ENCODE measurements at places on chromosomes 12 and 14. TPM values are rescaled to one million over a fixed set of nuclear protein-coding genes. Genes with fewer than 3 reads are reported as not detected.

DNA sequence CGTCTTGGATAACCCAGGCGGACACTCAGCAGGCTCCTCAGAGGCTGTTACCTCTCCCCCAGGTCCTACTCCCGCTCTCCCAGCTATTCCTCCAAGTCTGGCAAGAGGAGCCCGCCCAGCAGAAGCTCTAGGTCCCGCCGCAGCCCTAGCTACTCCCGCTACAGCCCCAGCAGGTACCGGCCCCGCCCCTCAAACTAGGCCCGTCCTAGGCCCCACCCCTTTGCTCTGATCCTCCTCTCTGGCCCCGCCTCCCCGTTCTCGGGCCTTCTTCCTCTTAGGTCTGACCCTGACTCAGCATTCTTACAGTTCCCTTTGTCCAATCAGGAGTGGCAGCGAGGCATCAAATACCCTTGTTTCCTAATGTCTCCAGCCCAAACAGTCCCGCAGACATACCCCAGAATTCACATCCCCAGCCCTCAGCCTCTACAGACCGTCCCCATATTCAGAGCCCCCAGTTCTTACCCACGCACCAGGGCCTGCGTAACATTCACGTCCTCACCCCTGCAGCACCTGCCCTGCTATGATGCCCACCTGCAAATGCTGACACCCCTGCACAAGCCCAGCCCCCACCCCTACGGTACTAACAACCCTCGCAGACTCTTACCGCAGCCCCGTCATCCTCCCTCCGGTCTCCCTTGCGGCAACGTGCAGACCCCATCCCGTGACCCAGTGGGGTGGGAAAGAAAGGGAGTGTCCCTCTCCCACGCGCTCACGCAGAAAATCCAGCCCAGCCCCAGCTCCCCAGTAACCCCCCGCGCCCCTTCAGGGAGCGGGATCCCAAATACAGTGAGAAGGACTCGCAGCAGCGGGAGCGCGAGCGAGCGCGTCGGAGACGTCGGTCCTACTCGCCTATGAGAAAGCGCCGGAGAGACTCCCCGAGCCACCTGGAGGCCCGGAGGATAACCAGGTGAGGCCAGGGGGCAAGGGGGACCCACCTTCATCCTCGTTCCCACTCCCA, 25.0 kb upstream of the HSPB8 start:
- H3K4me1 ChIP-seq = no peaks in the 10 kb centered on the region
- H3K27ac ChIP-seq = no peak overlapping the region
- peaks cover 2% of the 10 kb centered on the region for H3K36me3 ChIP-seq
- H3K4me3 ChIP-seq = no peak overlapping the region

- H3K36me3 ChIP-seq = no peaks in the 10 kb centered on the region
- no peaks in the 10 kb centered on the region for H3K4me1 ChIP-seq
- no peak overlapping the region for H3K4me3 ChIP-seq
- H3K27me3 ChIP-seq = no peaks in the 10 kb centered on the region
Observed at GRCh38 chr12:19978193-19978592, 390.1 kb upstream of the PDE3A start.

DNA sequence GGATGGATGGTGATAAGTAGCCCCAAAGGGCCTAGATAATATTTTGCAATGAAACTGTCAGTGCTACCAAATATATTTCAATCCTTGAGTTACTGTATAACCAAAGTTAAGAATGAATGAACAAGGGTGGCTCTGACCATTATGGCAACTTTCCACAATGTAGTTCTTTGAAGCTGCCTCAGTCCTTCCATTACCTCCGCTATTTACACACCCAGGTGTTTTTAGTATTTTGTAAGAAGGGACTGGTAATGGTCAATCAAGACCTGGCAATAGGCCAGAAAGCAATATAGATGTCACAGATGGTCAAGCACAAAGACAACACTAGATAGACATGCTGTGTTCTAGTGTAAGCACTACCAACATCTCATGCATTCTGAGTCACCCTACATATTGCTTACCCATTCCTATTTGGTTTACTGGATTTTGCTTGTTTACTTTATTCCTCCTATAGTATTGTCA, 16.3 kb downstream of the DUSP16 start:
- H3K4me1 ChIP-seq = peaks cover 44% of the 10 kb centered on the region
- H3K36me3 ChIP-seq = peaks cover 2% of the 10 kb centered on the region
- H3K27me3 ChIP-seq = no peaks in the 10 kb centered on the region
- DNase-seq = no peak
- H3K27ac ChIP-seq = peak overlapping the region; percentile 81

- H3K4me3 ChIP-seq = no peak overlapping the region
- H3K36me3 ChIP-seq = peaks cover 2% of the 10 kb centered on the region
- DNase-seq = no peak
- no peak overlapping the region for H3K27ac ChIP-seq
- H3K4me1 ChIP-seq = peaks cover 7% of the 10 kb centered on the region
Observed at GRCh38 chr14:67523764-67524633, 9.1 kb upstream of the PLEKHH1 start.

DNA sequence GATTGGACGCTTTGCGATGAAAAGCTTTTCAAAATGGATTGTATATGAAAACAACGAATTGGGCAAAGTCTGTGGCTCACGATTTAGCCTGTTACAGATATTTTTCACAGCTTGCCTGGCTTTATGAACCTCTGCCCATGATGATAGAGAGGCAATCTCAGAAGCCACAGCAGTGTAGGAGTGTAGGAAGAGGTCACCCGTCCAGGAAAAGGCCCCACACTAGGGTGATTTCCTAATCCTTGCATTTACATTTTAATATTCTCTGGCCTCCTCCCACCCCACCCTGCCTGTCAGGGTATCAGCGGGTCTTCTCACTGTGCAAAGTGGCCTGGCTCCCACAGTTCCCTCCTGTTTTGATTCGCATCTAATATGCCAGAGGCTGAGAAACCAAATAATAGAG, 81.8 kb upstream of the FOXN3 start:
- peaks cover 5% of the 10 kb centered on the region for H3K36me3 ChIP-seq
- DNase-seq = no peak
- no peak overlapping the region for H3K4me3 ChIP-seq
- H3K27ac ChIP-seq = no peak overlapping the region

TTC8 gene
- total RNA-seq = 2.8 TPM

GZMB gene
- total RNA-seq = not detected

DNA sequence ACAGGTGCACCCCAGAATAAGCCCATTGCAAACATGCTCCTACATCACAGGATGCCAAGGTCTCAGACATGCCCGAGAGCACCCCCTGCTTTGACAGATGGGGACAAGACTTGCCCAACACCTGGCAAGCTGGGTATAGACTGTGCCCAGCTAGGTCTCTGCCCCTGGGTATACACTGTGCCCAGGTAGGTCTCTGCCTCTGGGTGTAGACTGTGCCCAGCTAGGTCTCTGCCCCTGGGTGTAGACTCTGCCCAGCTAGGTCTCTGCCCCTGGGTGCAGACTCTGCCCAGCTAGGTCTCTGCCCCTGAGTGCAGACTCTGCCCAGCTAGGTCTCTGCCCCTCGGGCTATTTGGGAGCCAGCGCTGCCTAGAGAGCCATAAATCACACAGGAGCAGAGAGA, 85.9 kb downstream of the CCDC88C start:
- peak overlapping the region; percentile 99 for H3K27ac ChIP-seq
- peak overlapping the region; percentile 87 for H3K4me3 ChIP-seq
- DNase-seq = no peak
- no peaks in the 10 kb centered on the region for H3K27me3 ChIP-seq
- peaks cover 45% of the 10 kb centered on the region for H3K4me1 ChIP-seq
- H3K36me3 ChIP-seq = no peaks in the 10 kb centered on the region

DNA sequence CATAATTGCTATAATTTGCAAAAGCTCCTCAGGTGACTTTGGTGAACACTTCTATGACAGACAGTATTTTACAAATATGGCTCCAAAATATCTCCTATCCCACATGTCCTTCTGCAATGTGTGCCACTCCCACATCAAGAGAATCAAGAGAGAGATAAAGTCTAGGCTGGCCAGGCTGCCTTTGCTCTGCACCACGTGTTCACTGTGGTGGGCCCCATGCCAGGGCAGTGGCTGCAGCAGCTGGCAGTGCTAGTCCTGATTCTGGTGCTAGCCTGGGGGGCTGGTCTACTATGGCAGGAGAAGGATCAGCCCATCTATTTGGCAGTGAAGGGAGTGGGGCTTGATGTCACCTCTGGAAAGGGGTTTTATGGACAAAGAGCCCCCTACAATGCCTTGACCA, 86.3 kb downstream of the DRAM1 start:
- peaks cover 2% of the 10 kb centered on the region for H3K36me3 ChIP-seq
- DNase-seq = no peak
- H3K4me3 ChIP-seq = no peak overlapping the region
- no peaks in the 10 kb centered on the region for H3K27me3 ChIP-seq
- no peak overlapping the region for H3K27ac ChIP-seq
- peaks cover 12% of the 10 kb centered on the region for H3K4me1 ChIP-seq
